Effector CD8-positive, alpha-beta T cell (primary cell): ENCODE measurements at places on chromosomes 7 and 10.

DNA sequence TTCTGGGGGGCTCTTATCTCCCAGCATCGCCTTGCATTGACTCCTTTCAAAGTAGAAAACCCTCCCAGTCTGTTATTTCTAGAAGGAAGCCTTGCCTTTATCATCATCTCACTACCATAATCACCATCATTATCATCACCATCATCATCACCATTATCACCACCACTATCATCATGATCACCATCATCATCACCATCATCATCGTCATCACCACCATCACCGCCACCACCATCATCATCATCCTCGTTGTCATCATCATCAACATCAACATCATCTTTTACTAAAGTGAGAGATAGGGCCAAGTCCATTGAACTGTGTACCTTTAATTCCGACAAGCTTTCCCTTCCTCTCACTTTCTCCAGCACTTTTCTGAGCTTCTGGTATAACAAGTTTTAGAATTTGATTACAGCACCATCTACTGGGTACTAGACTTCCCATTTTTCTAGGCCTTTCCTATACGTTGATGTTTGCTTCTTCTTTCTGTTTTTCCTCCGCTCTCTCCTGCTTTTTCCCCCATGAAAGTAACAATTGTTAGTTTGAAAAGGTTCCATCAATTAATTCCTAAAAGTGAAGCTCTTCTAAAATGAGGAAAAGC, 226.4 kb downstream of the BUB3 start:
- no peak for DNase-seq

DNA sequence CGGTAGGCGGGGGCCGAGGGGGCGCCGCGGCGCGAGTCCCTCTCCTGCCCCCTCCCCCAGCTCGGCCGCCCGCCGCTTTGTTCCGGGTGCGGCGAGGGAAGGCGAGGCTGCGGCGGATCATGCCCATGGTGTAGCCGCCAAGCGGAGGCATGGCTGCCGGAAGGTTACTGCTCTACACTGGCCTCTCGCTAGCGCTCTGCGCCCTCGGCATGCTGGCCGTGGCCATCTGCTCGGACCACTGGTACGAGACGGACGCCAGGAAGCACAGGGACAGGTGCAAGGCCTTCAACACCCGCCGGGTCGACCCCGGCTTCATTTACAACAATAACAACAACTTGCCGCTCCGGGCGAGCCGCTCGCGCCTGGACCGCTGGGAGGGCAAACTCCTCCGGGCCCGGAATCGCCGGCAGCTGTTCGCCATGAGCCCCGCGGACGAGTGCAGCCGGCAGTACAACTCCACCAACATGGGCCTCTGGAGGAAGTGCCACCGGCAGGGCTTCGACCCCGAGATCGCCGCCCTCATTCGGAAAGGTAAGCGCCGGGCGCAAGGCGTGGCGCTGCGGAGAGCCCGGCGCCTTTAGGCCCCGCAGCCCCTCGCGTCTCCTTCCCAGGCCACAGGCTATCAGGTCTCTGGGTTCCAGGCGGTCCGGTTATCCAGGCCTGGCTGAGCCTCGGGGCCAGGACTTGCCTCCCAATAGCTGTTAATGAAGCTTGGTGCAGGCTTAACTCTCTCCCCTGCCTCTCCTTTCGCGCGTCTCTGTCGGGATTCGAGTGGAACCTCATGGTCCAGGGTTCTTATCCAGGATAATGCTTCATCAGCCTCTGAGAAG, 513 bp downstream of the TMEM178B start:
- no peak for DNase-seq

GRCh38 chr10:113474752-113475151, 78.1 kb upstream of the HABP2 start:
- no peak for DNase-seq

DNA sequence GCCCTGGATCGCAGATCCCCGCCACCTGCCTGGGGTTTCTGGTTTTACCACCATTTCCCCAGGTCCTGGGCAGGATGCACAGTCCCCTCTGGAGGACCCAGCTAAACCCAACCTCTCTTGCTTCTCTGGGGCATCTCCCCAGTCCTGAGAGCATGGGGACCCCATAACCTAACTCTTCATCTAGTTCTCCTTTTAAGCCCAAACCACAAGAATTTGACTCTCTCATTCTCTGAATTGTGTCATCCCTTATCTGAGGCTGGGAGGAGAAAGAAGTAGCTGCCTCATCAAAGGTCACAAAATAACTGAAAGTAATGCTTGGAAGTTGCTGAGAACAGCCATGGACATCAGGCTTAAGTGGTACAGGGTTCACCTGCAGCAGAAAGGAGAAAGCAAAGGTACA, 159.9 kb downstream of the FGFR2 start:
- no peak for DNase-seq

DNA sequence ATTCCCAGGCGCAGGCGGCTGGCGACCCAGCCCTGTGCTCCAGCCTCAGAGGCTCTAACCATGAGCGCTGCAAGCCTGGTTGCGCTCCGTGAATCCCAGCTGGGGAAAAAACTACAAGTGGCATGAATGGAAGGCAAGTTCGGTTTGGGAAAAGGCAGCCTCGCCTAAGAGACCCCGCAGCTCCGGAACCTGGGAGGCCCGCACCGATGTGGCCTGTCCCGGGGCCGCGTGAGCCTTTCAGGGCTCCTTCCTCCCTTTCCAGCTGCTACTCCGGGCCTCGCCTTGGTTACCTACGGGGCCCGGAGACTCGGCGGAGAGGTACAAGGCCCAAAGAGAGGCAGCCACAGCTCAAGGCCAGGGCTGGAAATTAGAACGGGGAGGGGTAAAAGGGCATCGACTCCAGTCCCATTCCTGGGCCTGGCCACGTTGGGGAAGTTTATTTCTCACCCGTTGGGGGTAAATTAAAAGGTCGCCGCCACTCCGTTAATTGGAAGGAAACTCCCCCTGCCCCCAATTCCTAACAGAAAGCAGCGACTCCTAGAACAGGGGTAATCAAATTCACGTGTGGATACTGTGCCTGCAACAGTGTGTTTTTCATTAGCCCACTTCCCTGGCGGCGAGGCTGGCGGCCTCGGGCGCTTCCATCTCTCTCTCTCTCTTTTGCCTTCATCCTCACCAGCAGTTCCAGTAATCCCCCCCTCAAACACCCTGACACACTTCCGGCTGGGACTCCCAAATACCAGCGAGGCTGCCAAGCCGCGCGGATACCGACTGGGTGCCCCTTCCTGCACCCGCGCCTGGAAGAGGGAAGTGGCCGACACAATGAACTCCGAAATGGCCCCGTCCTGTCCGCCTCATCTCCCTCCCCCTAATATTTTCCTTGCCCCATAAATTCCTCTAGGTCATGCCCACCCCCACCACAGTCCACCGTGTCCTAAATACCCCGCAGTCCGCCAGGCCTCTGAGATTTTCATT, 1.5 kb upstream of the HOXA9 start:
- no peak for DNase-seq
